ENCODE measurements at places on chromosomes 16 and 17. TPM values are rescaled to one million over a fixed set of nuclear protein-coding genes. Genes with fewer than 3 reads are reported as not detected.

GRCh38 chr16:88762941-88763340, 22.1 kb downstream of the PIEZO1 start:
- no peak for DNase-seq

GRCh38 chr16:80672379-80672778, 131.6 kb downstream of the DYNLRB2 start:
- DNase-seq, result no peak

DNA sequence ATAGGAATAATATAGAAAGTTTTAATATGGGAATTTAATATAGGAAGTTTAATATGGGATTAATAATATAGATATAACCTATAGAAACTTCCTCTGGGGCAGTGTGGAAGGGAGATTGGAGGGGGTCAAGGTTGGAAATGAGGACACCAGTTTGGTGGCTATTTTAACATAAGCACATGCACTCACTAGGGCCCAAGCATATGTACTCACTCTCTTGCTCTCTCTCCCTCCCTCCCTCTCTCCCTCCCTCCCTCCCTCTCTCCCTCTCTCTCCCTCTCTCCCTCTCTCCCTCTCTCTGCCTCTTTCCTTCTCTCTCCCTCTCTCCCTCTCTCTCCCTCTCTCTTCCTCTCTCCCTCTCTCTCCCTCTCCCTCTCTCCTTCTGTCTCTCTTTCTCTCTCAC, 528.1 kb downstream of the NPIPA7 start:
- DNase-seq, result no peak

- no peak for DNase-seq
Measured at GRCh38 chr17:50100921-50101345, 5.8 kb downstream of the PDK2 start.

The KRT36 gene
- not detected for total RNA-seq

The SRCAP gene
- 74.8 TPM for total RNA-seq

The RNF151 gene
- not detected for total RNA-seq

The AP2B1 gene
- total RNA-seq, result 158 TPM

All from mesothelial cell of epicardium (in vitro differentiated cells).